ENCODE measurements at places on chromosomes 1 and 21.

DNA sequence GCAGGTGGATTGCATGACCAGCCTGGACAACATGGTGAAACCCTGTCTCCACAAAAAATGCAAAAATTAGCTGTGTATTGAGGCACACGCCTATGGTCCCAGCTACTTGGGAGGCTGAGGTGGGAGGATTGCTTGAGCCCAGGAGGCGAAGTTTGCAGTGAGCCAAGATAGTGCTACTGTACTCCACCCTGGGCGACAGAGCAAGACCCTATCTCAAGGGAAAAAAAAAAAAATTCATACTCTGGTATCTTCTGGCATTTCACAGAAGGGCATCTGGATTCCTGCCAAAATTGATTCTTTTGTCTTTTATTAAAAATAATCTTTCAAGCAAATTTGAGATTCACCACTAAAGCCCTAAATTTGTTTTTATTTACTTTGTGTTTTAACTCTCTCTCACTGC, 19.2 kb downstream of the CLIC4 start:
- no peak for DNase-seq

- no peak for DNase-seq
Measured at GRCh38 chr21:20519076-20519475, 479.1 kb upstream of the NCAM2 start.

DNA sequence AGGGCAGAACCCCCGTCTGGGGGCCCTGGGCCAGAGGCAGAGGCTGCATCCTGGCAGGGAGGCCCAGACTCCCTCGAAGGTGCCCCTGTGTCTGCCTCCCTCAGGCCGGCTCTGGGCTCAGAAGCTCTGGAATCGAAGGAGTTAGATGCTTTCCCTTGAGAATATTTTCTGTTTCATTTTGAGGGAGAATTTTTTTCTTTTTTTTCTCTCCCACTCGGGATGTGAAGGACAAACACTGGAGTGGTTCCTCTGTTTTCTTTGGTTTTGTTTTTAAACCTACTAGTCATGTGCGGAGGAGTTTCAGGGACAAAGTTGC, 44.7 kb downstream of the PRDM16 start:
- DNase-seq = no peak

DNA sequence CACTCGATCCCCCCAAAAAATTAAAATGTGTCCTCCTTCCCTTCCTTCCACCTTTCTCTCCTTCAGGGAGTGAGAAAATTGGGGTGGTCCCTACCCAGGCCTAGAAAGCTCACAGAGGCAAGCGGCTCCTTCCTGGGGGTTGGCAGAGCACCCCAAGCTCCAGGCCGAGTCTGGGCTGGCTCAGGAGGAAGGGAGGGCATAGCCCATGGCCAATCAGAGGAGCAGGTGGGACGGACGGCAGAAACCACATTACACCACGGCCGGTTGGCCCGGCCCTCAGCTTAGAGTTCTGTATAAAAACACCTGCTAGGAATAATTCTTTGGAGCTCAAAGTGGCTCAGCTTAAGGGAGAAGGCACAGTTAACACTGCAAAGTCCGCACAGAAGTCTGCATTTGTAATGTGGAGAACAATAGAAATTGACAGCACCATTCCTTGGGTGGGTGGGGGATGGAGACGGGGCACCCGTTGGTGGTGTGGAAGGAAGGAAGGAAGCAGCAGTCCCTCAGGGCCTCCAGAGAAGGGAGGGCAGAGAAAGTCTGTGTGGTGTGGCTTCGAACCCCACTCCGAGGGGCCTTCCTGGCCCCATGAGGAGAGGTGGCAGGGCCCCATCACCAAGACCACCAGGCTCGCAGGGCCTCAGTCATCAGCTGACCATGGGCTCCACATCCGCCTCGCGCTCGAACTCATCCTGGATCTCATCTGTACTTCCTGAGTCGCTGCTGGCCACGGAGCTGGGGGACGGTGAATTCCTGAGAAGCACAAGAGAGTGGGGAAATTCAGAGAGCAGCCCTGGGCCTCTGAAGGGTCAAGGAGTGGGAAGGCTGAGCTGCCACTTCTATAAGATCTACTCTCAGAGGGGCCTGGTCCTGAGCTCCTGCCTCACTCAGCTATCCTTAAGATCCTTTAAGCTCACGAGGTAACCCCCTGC, 5.8 kb upstream of the ALDH4A1 start:
- no peak for DNase-seq

DNA sequence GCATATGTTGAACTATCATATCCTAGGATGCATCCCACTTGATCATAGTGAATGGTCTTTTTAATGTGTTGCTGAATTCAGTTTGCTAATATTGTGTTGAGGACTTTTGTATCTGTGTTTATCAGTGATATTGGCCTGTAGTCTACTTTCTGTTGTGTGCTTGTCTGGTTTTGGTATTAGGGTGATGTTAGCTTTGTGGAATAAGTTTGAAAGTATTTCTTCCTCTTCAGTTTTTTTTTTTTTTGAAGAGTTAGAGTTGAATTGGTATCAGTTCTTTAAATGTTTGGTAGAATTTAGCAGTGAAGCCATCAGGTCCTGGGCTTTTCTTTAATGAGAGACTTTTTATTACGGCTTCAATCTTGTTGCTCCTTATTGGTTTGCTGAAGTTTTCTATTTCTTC, 162.3 kb downstream of the VAV3 start:
- no peak for DNase-seq

DNA sequence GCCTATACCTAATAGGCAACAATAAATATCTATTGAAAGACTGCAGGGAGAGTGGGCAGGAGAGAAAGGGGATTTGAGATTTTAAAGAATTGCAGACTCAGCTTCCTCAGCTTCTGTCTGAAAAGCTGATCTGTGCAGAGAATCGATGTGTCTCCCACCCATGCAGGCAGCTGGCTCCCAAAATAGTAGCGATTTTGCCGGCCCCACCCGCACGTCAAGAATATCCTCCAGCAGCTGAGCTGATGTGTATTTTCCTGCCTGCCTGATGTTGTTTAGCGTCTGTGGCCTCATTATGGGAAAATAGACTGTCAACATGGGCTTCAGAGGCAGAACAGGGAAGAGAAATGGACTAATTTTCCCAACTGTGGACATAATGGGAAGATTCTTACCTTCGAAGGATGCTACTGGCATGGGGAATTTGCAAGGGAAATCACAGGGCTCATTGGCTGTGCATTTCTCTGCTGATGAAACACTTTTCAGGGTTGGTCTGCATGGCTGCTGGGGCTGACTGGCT, 699.8 kb downstream of the PTPRU start:
- no peak for DNase-seq

GRCh38 chr1:15353839-15354579, 55.7 kb upstream of the EFHD2 start:
- DNase-seq = peak; percentile 25

GRCh38 chr1:52919051-52919722, 2.4 kb downstream of the ECHDC2 start:
- DNase-seq = no peak

GRCh38 chr1:234256359-234256758, 116.9 kb upstream of the COA6 start:
- no peak for DNase-seq

Measured in fibroblast of skin of scalp (primary cell).